Progenitor cell of endocrine pancreas (in vitro differentiated cells): ENCODE measurements at places on chromosomes 11 and 22.

DNA sequence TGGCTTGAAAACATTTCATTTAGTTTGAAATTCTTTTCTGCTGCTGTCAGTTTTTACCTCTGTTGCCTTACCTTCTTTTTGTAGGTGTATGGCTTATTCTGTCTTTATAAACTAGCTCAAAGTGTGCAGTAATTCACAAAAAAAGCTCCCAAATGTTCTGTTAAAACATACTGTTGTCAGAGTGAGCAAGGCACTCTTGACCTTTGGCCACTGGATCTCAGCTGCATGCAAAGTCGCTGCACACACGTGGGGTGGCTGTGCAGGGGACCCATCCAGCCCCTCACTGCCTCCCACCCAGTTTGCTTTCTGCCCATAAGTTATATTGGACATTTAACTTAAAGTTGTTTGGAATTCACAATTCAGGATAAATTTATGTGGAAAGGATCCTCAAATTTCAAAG lies 92.2 kb downstream of the AMOTL1 start:
- no peak for DNase-seq

DNA sequence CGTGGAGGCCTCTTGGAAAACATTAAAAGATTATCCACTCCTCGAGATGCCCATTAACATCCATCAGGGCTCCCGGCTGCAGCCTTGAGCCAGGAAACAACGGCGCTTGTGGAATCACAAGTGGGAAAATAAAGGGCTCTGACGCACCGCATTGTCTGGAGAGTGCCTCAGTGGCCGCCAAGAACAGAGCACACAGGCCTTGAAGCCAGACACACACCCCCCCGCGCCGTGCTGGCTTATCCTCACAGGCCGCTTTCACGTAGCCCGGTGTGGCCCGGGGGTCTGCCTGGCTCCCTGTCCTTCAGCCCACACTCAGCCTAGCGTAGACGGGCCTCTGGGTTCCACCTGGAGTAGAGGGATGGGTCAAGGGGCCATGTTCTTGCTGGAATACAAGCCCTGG lies 1020.5 kb downstream of the BRD1 start:
- no peak for DNase-seq

GRCh38 chr11:46252373-46252914 lies 25.0 kb upstream of the CREB3L1 start:
- DNase-seq = no peak

DNA sequence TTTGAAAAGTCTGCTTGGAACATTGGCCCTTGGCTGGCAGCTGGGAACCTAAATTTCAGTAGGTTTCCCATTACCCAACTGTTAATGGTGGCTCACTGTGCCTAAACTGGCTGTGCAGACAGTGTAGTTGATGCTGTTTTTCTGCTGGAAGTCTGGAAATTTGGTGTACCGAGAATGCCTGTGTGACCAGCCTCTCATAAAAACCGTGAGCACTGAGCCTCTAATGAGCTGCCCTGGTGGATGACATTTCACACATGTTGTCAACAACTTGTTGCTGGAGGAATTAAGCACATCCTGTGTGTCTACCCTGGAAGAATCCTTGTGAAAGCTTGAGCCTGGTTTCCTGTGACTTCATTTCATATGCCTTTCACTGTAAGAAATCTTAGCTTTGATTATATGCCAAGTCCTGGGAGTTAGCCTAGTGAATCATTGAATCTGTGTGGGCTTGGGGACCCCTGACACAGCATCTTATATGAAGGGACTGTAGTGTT lies 131.1 kb downstream of the LDLRAD3 start:
- DNase-seq = no peak

DNA sequence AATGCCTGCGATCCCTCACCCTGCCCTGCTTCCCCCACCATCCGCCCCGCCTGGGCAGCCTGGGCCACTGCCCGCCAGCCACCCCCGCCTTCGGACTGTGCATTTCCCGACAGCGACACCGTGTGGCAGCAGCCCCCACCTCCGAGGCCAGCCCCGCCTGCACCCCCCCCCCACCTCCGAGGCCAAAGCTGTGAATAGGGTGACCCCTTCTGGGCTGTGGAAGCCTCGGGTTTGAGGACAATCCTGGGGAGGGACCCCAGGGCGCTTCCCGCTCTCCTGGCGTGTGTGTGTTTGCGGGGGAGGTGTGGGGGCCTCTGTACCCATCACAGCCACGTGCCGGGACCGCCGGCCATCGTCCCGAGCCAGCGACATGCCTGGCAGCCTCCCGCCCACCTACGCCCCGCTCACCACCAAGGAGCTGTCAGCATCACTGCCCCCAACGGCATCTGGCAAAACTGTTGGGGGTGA lies 33.8 kb upstream of the PPARA start:
- DNase-seq = peak; percentile 90

GRCh38 chr11:70583781-70584218 lies 185.5 kb downstream of the CTTN start:
- DNase-seq = no peak

- DNase-seq = no peak
These were observed 5.5 kb downstream of the FGF19 start for GRCh38 chr11:69698362-69698761.

GRCh38 chr11:2525941-2526807 lies 81.4 kb downstream of the KCNQ1 start:
- DNase-seq = peak; percentile 7
